ENCODE measurements at places on chromosomes 3 and 15.

- H3K4me1 ChIP-seq = no peaks in the 10 kb centered on the region
- no peaks in the 10 kb centered on the region for H3K27me3 ChIP-seq
- no peaks in the 10 kb centered on the region for H3K36me3 ChIP-seq
- no peak overlapping the region for H3K4me3 ChIP-seq
Measured at GRCh38 chr15:27831384-27832236, 267.5 kb downstream of the OCA2 start.

DNA sequence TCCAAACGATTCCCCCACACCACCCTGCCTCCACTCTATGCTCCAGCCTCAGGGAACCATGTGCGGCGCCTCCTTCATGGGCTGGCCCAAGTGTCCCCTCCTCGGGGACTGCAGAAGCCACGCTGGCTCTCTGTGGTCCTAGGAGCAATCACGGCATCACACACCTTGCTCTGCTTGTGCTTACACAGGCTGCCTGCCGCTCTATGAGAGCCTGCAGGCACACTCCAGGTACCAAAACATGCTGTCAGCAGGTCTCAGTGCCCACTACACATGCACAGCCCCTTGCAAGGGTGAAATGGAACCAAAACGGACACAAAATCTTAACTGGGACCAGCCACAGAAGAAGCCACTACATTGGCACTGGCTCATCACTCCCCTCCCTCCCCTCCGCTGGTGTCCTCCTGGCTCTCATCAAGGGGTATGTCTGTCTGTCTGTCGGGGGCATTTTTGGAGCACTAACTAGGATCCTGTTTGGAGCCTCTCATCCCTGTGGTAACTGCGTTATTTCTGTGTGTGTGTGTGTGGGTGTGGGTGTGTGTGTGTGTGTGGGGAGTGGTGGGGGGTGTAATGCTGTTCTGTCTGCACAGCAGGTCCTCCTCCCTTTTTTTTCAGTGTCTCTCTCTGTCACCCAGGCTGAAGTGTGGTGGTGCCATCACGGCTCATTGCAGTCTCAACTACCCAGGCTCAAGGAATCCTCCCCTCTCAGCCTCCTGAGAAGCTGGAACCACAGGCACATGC is 60.6 kb downstream of the DHX30 start:
- no peak overlapping the region for H3K27ac ChIP-seq
- peaks cover 16% of the 10 kb centered on the region for H3K36me3 ChIP-seq
- no peak overlapping the region for H3K4me3 ChIP-seq

DNA sequence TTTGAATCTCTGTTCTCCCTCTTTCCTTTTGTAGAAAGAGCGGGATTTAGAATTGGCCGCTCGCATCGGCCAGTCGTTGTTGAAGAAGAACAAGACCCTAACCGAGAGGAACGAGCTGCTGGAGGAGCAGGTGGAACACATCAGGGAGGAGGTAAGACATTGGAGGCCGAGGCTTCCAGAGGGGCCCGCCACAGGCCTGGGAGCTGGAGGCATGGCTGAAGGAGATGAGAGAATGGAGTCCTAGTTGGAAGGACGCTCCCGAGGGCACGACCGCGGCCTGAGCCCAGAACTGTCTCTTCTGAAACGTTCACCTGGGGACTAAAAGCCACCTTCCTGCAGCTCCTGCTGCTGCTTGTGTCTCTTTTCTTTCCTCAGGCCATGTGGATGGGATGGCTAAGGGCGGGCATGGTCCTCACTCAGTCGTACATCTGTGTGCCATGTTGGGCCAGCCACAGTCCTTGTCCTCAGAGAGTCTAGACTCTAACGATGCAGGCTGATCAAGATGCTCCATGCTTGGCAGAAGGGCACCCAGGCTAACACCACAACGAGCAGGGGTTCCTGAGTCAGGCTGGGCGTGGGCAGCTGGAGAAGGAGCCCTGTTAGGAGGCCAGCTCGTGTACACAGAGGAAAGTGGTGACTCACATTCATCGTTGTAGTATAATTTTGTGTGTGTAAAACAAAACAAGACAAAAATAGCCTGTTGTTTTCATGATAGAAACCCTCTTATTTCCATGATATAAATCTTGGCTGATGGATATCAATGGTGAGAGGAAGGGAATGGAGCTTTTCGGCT is 81.1 kb downstream of the CCK start:
- H3K27me3 ChIP-seq = no peaks in the 10 kb centered on the region
- no peak overlapping the region for H3K27ac ChIP-seq
- no peak overlapping the region for H3K4me3 ChIP-seq
- H3K4me1 ChIP-seq = no peaks in the 10 kb centered on the region

DNA sequence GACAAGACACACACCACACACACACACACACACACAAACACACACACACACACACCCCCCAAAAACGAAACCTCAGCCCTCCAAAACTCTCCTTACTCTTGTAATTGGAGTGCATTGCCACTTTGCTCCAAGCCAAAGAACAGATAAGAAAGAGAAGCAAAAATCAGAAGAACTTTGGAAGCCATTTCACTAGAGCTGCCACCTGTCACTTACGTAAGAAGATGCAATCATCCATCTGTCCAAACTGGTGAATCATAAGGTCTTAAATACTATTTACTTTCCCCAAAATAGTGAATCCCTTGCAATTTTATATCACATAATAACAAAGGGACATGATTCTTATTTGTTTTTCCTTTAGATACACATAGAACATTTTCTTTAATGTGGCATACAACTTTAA is 285.4 kb downstream of the ZBTB20 start:
- H3K36me3 ChIP-seq = no peaks in the 10 kb centered on the region
- H3K27me3 ChIP-seq = no peaks in the 10 kb centered on the region
- DNase-seq = no peak

GRCh38 chr15:39609166-39609916 is 28.5 kb downstream of the THBS1 start:
- H3K36me3 ChIP-seq = no peaks in the 10 kb centered on the region
- H3K4me3 ChIP-seq = no peak overlapping the region
- no peaks in the 10 kb centered on the region for H3K27me3 ChIP-seq
- no peak overlapping the region for H3K27ac ChIP-seq

DNA sequence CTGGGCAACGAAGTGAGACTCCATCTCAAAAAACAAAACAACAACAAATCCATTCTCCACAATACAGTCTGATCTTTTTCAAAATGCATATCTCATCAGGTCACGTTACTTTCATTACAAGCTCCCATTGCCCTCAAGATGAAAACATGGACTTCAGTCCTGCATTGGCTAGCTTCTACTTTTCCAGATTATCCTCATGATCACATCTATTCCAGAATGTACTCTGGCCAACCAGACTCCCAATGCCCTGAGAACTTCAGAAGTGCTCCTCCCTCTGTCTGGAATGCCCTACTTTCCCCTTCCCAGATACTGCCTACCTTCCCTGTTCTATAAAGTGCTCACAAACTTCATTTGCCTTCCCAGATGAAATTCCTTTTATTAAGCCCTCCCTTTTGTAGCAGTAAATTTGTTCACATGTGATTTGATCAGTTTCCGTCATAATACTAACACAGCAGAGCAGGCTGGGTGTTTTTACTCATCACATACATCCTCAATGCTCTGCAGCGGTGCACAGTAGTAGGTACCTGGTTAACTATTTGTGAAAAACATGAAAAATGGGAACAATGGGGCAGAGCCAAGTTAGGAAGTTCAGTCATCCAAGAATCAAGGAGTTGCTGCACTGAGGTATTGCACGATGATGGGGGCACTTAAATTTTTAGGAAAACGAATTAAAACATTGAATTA is 5.3 kb downstream of the RPL22L1 start:
- DNase-seq = no peak
- peaks cover 27% of the 10 kb centered on the region for H3K4me1 ChIP-seq
- H3K27ac ChIP-seq = no peak overlapping the region
- no peaks in the 10 kb centered on the region for H3K27me3 ChIP-seq
- H3K4me3 ChIP-seq = no peak overlapping the region

DNA sequence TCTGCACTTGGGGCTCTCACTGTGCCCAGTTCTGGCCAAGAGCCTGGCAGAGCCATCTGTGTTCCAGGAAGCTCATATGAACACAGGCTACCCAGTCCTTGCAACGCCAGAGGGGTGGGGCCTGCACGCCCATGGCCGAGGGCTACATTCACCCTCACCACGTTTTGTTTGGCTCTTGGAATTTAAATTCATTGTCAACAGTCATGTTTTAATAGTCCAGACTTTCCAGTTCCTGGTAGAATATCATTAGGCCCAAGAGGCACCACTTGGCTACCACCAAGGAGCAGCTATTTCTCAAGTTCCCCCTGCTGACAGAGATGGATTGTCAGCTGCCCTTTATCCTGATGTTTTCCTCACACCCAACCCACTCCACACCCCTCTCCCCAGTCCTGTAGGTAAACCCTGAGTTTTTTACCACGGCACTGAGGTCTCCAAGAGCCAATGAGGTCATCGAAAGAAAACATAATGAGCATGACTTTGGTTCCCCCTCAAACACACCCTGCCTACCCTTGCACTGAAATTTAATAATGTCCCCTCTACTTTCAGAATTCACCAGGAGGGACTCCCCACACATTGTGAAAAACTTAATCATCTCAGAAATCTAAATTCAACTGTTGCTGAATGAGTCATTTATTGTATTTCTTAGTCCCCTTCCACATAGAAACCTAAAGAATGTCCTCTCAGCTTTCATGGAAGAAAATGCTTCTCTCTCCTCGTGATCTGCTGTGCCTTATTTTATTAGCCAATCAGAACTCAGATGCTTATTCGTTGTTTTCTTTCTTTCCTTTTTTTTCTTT is 125.1 kb downstream of the SHQ1 start:
- H3K36me3 ChIP-seq = no peaks in the 10 kb centered on the region
- H3K4me1 ChIP-seq = no peaks in the 10 kb centered on the region
- no peak for DNase-seq
- no peaks in the 10 kb centered on the region for H3K27me3 ChIP-seq
- H3K27ac ChIP-seq = no peak overlapping the region

GRCh38 chr3:186668426-186668825 is 2.6 kb downstream of the HRG start:
- no peak for DNase-seq
- H3K4me3 ChIP-seq = no peak overlapping the region
- no peaks in the 10 kb centered on the region for H3K36me3 ChIP-seq
- H3K4me1 ChIP-seq = no peaks in the 10 kb centered on the region
- no peaks in the 10 kb centered on the region for H3K27me3 ChIP-seq
- no peak overlapping the region for H3K27ac ChIP-seq

DNA sequence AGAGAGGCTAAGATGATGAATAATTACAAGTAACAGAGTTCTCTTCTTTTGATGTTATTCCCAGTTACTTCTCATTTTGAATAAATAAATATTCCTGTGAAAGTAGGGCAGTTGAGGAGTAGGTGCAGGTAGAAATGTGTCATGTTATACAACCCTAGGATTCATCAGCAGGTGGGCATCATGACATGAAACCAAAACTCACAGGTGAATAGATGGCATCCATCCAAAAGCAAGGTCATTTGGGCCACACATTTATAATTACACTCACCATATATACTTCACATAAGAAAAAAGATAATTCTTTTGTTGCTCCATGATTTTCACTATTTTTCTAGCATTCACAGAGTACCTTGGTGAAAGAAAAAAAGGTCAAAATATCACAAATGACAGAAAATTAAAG is 273.6 kb downstream of the ZBBX start:
- H3K27ac ChIP-seq = no peak overlapping the region
- H3K4me3 ChIP-seq = no peak overlapping the region
- H3K4me1 ChIP-seq = no peaks in the 10 kb centered on the region
- H3K36me3 ChIP-seq = no peaks in the 10 kb centered on the region

GRCh38 chr3:107954845-107955244 is 136.0 kb downstream of the CD47 start:
- no peaks in the 10 kb centered on the region for H3K36me3 ChIP-seq
- H3K27ac ChIP-seq = no peak overlapping the region
- H3K4me1 ChIP-seq = peaks cover 16% of the 10 kb centered on the region
- no peak overlapping the region for H3K4me3 ChIP-seq
- no peaks in the 10 kb centered on the region for H3K27me3 ChIP-seq

DNA sequence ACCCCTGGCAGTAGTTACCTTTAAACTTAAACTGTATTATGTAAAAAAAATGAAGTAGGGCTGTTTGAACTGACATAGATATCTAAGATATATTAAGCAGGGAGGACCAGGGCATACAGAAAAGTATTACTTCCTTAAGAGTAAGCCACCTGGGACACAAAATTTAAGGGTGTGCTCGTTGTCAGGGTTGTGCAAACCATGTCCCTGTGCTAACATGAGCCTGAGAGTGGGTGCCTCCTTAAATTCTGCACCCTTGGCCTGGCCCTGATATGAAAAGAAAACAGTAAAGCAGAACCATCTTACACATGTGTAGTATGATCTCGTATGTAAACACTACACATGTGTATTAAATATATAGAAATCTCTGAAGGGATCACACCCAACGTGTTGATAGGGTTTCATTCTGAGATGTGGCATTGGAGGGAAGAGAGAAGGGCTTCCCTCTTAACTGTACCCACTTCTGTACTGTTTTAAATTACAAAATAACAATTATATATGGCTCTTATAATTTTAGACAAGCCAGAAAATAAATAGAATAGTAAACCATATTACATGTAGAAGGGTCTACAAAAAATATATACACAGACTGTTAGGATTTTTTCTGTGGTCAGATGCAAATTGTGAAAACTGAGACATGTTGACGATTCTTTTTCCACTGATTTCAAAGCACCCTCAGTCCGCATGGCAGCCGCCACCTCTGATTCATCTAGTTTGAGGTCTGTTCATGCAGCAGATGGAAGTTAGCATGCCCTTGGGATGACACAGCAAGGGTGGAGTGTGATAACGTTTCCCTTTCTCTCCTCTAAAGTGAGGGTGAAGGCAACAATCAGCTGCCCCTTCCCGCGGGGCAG is 400.8 kb upstream of the PROK2 start:
- H3K36me3 ChIP-seq = no peaks in the 10 kb centered on the region
- no peak for DNase-seq
- H3K27ac ChIP-seq = no peak overlapping the region
- H3K27me3 ChIP-seq = no peaks in the 10 kb centered on the region
- H3K4me1 ChIP-seq = no peaks in the 10 kb centered on the region

DNA sequence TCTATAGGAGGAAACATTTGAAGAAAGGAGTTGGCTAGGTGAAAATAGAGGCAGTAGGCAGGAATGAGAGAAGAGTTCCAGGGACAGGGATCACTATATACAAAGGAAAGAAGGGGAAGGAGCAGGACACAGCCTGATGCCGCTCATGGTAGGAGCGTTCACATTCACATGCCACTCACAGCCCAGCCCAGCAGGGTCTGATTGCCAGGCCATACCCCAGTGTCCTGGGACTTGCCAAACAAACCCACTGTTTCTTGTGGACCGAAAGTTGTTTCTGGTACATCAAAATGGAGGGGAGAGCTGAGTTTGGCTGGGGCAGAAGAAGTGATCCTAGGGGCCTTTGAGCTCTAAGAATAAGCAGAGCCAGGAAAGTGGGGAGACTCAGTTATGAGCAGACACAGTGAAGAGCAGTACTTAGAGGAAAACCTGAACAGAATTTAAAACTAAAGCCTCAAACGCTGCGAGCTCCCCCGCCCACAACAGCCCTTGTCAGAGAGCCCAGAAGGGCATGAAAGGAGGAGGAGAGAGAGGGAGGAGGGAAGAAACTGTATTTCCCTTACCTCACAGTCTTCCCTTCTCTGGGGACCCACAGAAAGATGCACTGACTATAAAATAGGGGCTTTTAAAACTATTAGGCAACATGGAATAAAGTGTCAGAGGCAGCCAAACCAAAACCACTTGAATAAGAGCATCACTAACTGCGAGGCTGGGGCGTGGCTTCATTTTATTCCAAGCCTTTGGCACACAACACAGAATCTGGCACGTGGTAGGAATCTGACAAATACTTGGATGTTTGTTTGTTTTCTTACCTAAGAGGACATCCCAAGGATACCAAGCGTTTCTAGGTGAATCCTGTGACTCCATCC is 129.0 kb downstream of the RPL22L1 start:
- H3K4me1 ChIP-seq = no peaks in the 10 kb centered on the region
- no peak overlapping the region for H3K27ac ChIP-seq
- no peaks in the 10 kb centered on the region for H3K36me3 ChIP-seq
- no peak for DNase-seq
- no peak overlapping the region for H3K4me3 ChIP-seq

Data from CD8-positive, alpha-beta memory T cell (primary cell).